H1 (cell line): ENCODE measurements at places on chromosomes 3 and 15.
A peak's percentile ranks its signal among the peaks of the same experiment; 100 is the strongest.

DNA sequence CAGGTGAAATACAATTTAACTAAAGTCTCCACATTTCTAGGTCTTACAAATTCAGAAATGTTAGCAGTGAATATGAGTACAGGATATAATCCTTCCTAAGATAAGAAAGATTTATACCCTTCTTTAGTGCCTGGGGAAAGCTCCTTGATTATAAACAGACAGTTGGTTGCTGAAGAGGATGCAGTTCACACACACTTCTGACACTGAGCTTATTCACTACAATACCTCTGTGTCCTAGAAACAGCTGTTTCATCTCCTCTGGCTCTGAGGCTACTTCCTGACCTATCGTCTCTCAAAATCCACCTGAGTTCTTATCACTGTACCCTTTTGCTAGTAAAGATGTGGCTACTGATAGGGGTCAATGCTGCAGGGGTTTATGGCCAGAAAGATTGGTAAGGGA lies 57.1 kb downstream of the TP63 start:
- no peak for DNase-seq

DNA sequence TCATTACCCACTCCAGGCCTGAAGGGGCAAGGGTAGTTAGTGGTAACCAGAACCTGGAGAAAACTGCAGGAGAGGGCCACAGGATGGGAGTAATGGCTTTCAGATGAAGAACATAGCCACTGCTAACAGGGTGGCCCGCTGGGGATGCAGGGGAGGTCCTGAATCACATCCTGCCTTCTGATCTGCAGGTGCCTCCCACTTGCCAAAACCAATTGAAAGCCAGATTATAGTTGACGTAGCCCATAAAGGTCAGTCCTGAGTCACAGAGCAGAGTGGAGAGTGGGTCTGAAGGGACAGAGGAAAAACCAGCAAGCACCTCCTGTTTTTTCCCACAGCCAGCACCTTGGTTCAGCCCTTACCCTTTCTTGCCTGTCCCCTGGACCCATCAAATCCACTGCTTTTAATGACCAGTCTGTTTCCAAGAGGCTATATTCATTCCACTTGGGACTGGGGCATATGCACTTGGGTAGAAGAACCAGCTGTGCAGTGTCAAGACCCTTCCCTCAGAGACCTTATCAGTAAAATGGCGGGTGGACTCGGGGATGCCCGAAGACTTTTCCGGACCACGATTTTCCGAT lies 646 bp upstream of the SLC35G2 start:
- peak; percentile 61 for DNase-seq

GRCh38 chr15:98668566-98669308 lies 20.4 kb downstream of the IGF1R start:
- DNase-seq = no peak

- DNase-seq = no peak
Measured at GRCh38 chr3:140724856-140725812, 47.3 kb downstream of the TRIM42 start.

- DNase-seq = no peak
Measured at GRCh38 chr3:164458986-164459385, 619.3 kb downstream of the SI start.

DNA sequence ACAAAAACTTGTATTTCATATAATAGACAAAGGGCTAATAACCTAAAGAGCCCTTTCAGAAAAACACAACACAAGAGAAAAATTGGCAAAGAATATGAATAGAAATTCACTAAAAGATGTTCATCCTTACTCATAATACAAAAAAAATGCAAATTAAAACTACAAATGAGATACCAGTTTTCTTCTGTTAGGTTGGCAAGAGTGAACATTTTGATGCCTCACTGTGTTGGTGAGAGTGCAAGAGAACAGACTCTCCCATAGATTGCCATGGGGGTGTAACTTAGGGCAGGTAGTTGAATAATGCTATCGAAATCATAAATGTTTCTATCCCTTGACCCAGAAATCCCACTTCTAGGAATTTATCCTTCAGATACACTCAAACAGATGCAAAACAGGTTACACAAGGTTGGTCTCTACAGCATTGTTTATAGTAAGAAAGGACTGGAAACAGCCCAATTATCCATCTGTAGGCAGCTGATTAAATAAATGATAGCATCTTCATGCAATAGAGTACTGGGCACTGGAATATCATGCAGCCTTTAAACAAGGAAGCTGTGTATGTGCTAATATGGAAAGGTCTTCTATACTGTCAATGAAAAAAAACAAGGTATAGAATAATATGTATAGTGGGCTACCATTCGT lies 146.3 kb downstream of the TLE3 start:
- DNase-seq = no peak

- no peak for DNase-seq
Measured at GRCh38 chr15:53193149-53193548, 403.0 kb upstream of the ONECUT1 start.

- DNase-seq = no peak
Measured at GRCh38 chr3:156321945-156322344, 201.6 kb downstream of the KCNAB1 start.

DNA sequence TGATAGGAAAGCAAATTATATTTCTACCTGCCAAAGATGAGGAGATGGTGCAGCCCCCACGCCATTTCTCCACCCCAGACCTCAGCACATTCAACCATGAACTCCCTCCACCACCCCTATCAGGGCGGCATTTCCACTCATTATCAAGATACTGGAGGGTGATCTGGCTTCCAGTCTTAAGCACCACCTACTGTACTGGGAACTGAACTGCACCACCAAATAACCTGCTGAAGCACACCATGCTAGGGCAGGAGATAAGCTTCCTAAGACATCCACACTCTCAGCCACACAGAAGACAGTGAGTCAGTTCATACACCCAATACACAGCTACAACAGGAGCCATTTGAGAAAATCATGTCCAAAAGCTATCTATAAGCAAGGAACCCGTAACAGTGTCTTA lies 98.8 kb downstream of the FGF7 start:
- no peak for DNase-seq

GRCh38 chr3:167675848-167676247 lies 22.1 kb upstream of the WDR49 start:
- no peak for DNase-seq

GRCh38 chr3:29236146-29236840 lies 44.6 kb upstream of the RBMS3 start:
- DNase-seq = no peak

- no peak for DNase-seq
Measured at GRCh38 chr15:35289024-35289617, 204.0 kb upstream of the NANOGP8 start.

DNA sequence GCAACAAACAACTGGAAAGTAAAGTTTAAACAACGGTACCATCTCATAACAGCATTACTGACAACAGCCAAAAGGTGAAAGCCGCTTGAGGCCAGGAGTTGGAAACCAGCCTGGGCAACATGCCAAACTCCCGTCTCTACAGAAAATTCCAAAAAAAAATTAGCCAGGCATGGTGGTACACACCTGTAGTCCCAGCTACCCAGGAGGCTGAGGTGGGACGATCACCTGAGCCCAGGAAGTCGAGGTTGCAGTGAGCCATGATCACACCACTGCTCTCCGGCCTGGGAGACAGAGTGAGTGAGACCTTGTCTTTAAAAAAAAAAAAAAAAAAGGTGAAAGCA lies 4.4 kb downstream of the TNK2 start:
- no peak for DNase-seq

DNA sequence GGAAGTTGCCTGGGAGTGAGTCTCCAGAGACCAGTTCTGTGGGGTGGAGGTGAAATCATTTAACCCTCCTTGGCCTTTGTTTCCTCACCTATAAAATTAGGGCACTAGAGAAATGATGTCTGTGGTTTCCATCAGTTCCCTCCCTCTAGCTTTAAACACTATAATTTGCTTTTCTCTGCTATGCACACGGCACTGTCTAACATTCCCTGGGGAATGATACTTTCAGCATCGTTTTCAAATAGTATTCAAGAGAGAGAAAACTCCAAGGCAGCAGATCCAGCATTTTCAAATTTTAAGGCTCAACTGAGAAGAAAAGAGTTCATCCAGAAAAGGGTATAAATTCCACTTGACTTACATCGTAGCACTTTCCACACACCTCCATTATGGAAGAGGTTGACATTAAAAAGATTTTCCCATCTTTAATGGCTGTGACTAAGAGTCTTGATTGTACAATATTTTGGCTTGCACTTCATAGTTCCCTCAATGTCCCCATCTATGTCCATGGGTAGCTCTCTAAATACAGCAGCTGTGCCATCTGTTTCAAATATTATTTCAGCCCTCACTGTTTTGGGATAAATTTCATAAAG lies 137.7 kb upstream of the ZPLD1 start:
- DNase-seq = no peak

GRCh38 chr15:77064539-77065308 lies 6.2 kb downstream of the TSPAN3 start:
- no peak for DNase-seq

DNA sequence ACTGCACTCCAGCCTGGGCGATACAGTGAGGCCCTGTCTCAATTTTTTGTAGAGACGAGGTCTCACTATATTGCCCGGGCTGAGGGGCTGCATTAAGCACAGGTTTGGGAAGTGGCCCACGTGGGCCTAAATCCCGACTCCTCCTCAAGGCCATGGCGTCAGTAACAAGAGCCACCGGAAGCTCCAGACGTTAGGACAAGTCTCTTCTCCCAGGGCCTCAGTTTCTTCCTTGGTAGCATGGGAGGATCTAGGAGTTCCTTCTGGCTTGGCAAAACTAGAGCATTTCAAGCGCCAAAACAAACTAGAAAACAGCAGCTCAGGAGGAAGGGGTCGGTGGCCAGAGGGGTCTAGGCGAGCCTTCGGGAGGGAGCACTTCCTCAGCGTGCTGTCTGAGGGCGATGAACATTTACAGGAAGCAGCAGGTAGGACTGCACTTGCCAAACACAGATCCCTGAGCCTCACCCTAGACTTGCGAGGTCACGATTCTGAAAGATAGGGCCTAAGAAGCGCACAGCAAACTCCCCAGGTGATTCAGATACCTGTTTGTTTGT lies 536 bp downstream of the SNAPC5 start:
- no peak for DNase-seq

- DNase-seq = no peak
Measured at GRCh38 chr15:80584973-80585525, 110.1 kb upstream of the ABHD17C start.

- no peak for DNase-seq
Measured at GRCh38 chr15:77097921-77098320, 27.0 kb upstream of the TSPAN3 start.

DNA sequence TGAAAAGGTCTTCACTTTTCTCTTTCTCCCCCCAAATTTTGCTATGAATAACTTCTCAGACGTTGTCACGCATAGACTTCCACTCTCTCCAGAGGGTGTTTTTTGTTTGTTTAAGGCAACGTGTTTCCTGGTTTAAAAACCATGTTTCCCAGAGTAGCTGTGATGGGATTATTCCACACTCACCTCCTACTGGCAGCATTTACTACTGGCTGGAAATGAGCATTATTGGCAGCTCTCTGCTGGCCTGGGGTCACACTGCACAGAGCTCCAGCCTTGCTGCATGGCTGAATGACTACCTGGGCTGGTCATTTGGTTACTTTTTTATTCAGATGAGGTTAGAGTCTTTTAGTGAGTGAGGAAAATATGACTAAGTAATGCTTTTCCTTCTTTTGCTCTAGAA lies 65.2 kb downstream of the RARB start:
- DNase-seq = no peak

DNA sequence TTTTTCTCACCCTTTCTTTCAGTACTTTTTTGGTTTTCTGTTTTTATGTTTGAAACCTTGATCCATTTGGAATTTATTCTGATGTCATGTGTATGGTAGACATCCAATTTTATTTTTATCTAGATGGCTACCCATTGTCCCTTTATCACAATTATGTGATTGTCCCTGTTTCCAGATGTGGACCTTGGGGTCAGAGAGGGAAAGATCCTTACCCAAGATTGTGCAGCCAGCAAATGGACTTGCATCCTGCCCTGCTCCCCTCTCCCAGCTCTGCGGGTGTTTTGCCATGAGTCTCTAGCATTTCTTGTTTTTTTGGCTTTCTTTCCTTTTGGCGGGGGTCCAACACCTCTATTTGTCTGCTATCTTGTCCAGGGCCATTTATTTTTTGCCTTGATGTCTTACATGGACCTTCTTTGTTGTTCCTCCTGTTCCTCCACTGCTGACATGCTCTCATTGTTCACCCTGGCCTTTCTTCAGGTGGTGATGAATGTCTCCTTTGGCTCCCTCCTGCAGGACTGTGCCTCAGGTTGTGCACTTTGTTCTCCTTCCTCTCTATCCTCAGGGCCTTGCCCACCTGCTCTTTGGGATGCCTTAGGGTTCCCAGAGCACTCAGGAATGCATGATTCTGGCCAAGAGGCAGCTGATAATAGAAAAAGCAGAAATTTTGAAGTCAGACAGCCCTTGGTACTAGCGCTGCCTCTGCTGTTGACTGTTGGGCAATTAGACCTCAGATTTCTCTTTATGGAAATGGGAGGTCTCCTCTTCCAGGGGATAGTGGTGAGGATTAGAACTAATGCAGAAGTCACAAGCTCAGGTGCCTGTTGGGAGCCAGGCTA lies 84.3 kb downstream of the EEFSEC start:
- no peak for DNase-seq

DNA sequence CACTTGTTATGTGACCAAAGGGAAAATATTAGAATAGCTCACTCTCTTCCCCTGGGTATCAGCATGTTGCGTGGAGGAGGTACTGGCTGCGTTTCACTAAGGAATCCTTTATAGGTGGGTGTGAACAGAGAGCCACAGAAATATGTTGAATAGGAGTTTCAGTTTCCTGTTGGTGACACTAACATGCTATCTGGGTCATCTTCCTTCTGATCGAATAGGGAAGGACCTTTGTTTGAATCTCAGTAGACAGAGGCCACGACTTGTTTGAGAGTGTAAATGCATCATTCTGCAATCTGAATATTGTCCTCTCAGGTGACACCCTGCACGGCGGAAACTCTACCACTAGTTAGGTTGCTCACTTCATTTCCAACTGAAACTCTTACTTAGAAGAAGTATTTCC lies 157.9 kb upstream of the SLC2A2 start:
- DNase-seq = no peak

- no peak for DNase-seq
Measured at GRCh38 chr15:57567891-57568290, 23.8 kb upstream of the MYZAP start.

DNA sequence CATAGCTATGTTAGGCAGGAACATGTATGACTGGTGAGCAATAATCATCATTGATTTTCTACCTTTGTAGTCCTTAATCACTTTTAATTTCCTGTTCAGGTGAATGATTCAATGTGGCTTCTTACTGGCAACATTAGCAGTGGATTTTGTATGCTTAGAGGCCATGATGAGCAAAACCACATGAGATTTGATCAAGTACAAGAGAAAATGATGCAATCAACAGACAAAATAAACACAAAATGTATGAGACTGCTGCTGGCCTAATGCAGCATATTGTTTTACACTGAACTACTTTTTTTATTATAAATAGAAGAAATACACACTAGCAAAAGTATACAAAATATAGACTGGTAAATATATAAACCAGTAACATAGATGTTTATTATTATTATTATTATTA lies 47.5 kb upstream of the SI start:
- DNase-seq = no peak
